ENCODE measurements at places on chromosomes 2 and 18.

DNA sequence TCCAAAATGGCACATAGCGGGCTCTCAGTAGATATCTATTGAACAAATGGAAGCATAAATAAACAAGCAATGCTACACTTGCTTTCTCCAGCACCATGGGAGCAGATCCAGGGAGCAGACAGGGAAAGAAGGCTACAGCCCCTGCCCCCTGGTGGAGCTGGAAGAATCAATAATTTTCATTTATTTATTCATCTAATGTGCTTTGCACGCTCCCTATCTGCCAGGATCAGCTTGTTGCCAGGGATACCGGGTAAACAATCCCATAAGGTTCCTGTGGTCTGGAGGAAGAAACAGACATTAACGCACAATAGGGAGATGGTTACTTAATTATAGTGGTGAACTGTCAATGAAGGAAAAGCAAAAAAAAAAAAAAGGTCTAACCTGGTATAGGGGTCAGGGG lies 40.1 kb upstream of the CLASP1 start:
- no peak for DNase-seq

- DNase-seq = no peak
Measured at GRCh38 chr18:48402953-48403352, 6.2 kb downstream of the ZBTB7C start.

DNA sequence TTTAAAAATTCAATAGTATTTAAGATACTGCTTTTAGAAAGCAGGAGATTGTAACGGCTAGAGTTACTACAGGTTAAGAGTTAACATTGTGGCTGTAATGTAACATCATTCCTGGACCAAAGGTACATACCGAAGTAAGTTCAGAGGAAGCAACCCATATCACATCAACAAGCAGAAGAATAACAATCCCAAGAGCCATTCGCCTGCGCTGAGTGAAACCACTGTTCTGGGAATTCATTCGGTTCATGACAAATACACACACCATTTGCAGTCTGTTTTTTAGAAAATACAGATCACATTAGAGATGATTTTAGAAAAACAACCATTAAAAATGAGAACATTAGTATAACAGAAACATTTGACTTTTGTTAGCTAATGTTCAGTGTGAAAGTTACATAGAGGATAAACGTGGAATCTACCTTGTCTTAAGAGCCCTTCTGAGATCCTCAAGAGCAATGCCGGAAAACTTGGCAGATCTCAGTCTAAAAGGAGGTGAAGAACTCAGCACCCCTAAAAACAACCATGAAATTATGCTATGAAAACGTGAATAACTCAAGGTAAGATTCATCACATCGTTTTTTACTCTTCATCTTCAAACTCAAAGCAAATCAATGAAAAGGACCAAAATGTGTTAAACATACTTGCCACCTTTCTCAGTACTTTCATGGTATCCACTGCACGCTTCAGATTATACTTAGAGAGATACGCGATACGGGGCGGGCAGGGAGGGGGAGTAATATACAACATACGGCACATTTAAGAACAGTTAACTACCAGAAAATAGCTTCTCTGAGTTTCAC lies 1.2 kb downstream of the SLC35F5 start:
- DNase-seq = no peak

GRCh38 chr18:48053881-48054816 lies 123.7 kb upstream of the SMAD2 start:
- DNase-seq = no peak

- no peak for DNase-seq
Measured at GRCh38 chr2:14557916-14558315, 74.6 kb upstream of the LRATD1 start.

GRCh38 chr2:190582736-190583506 lies 48.4 kb upstream of the NEMP2 start:
- DNase-seq = no peak

DNA sequence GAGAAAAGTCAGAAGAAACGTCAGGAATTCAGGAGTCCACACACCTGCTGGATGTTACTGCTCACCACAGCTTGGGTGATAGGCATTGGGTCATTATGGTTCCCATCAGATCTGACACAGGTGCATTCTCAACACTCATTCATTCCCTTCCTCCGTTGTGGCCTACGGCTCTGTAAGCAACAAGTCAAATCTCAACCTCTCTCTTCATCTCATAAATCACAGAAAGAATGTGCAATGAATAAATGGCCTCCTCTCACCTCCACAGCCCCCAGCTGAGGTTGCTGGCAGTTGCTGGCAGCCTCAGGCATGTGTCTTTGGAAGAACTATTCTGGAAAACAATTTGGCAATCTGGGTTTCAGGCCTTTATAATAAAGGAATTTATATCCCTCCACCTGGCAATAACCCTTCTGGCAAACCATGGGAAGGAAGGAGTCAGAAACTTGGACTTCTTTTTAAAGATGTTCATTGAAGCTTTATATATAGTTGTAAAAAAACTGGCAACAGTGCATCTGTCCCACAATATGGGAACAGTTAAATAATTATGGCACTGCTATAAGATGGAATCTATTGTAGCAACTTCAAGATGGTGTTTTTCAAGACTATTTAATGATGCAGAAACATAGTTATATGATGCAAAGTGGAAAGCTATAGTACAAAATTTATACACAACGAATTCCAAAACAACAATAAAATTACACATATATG lies 175.4 kb downstream of the ANAPC1 start:
- DNase-seq = no peak

- DNase-seq = no peak
Measured at GRCh38 chr2:37552339-37552738, 119.1 kb downstream of the CDC42EP3 start.

- DNase-seq = no peak
Measured at GRCh38 chr2:118978064-118978463, 36.1 kb downstream of the MARCO start.

DNA sequence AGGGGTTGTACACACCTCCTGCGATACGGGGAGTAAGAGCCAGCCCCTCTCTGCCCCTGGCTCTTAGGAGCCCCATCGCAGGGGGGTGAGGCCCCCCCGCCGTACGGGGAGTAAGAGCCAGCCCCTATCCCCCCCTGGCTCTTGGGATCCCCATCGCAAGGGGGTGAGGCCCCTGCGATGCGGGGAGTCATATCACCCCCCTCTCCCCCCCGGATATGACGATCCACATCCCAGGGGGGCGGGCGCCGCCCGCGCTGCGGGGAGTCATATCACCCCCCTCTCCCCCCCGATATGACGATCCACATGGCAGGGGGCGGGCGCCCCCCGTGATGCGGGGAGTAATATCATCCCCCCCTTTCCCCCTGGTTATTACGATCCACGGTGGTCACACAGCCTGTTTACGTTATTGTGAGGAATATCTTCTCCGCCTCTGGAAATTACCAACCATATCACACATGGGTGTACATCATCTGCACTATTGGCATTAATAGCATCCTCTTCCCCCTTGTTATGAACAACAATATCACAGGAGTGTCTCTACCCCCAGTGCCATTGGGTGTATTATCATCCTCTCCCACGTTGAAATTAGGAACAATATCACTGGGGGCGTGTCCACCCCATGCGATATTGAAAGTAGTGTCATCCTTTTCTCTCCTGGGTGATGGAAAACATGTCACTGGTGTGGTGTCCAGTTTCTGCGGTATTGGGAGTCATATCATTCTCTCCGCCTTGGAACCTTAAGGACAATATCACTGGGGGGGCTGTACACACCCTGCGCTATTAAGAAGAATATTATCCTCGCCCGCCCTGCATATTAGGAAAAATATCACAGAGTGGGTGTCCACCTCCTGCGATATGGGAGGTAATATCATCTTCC lies 24.7 kb upstream of the NAGK start:
- no peak for DNase-seq

DNA sequence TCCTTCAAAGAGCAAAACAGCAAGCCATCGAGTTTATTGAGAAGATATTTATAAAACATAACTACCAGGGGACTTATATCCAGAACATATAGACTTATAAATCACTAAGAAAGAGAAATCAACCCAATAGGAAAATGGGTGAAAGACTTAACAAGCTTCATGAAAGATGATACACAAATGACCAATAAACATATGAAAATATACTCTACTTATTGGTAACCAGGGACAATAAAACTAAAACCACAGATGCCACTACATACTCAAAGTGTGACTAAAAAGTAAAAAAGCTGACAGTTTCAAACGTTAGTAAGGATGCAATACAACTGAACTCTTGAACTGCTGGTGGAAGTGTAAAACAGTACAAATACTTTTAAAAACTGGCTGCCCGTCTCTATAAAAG lies 154.3 kb downstream of the TMEM163 start:
- no peak for DNase-seq

DNA sequence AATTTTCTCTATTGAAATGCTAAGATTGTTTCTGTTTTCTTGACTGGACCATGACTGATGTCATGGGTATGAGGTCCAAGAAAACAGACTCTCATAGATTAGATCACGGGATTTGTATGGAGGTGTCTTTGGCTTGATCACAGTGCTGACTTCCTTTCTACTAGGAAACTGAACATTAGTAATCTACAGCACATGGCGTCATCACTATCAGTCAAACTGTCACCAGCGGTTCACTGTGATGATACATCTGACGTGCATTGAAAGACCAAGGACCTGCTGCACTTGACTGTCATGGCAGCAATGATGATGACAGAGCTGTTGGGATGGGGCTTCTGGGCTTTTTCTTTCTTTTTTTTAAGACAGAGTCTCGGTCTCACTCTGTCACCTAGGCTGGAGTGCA lies 28.2 kb upstream of the IMPA2 start:
- DNase-seq = no peak

GRCh38 chr2:240024766-240025165 lies 376 bp downstream of the NDUFA10 start:
- DNase-seq = no peak

DNA sequence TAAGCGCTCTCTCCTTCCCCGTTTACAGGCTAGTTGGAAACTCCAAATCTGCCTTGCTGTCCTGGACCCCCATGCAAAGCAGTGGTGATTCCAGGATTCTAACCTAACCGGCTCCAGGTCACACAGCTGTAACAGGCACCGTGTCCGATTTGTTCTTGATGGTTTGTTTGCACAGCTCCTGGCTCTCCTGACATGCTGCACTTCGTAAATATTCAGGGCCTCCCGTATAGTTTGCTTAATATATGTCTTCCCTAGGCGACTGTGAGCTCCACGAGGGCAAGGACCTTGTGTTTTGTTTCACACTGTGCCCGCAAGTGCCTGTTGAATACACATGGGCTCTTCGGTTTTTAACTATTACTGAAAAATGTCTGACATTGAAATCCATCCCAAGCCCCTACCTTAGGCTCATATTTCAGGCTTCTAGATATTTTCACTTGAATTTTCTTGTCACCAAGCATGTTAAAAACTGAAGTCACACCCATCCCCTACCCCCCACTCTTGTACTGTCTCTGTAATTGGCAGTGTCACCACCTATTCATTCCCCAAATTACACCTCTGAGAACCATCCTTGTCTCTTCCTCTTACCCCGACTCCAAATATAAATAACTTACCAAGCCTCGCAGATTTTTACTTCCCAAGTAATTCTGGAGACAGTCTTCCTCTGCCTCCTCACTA lies 1.0 kb upstream of the PUM2 start:
- DNase-seq = no peak

GRCh38 chr2:109531896-109532727 lies 81.7 kb downstream of the SEPTIN10 start:
- DNase-seq = no peak

DNA sequence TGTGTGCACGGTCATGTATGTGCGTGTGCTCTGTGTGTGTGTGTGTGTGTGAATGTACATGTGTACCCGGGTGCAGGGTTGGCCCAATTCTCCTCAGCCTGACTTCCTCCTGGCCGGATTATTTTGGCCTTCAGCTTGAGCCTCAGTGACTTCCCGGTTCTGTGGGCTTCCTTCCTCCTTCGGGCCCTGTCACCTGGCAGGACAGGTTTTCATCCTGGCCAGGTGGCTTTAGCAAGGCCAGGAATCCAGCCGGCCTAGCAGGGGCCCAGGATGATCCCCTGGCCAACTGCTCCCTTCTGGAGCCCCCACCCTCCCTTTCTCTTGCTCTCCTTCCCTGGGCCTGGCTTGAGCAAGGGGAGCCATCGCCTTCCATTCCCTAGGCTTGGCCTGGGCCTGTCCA lies 140.5 kb downstream of the INHBB start:
- no peak for DNase-seq

DNA sequence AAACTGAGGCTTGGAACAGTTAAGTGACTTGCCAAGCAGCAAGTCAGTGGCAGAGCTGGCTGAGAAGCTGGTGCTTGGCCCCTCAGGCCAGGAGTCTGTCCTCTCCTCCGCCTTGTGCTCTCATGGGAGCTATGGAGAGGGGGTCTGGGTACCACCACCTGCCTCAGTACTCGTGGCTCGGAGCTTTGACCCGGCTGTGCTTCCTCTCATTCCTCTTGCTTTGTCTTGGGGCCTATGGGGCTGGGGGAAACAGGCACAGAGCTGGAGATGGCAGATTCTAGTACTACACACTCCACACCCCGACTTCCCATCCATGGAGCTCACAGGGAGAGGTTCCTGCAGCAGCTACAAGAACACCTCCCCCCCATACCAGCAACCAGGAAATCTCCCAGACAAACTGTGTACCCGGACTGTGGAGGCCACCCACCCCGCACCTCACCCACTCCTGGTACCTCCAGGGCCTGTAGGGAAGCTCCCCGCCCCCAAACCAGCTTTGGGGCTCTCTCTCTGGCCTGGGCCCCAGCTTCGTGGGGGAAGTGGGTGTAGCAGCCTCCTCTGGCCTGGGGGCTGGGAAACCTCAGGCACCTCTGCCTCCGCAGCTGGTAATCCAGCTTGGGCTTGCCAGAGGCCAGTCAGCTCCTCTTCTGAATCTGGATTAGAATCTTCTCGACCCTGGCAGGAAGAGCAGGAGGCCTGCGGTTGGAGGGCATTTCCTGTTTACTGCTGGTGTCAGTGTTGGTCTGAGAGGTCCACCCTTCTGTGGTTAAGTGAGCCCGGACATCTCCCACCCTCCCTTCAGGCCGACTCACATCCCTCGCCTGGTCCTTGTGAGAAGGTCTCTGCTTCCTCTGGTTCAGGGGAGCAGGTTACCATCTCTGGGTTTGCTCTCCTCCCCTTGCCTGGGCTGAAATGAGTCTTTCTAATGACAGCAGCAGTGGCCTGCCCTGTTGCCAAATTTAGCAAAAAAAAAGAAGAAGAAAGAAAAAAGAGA lies 22.3 kb upstream of the RHOB start:
- DNase-seq = no peak

DNA sequence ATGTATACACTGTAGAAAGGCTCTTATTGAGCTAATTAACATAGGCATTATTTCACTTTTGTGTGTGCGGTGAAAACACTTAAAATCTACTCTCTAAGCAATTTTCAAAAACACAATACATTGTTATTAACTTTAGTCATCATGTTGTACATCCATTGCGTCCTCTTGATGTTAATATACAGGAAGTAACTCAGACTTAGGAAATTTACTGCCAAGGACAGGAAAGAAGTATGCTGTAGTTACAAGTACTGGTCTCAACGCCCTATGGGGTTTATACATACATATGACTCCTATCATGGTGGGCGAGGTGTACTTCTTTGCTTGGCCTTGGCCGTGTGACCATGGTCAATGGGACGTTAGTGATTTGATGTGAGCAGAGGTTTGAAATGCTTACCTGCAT lies 15.5 kb downstream of the SCTR start:
- no peak for DNase-seq

GRCh38 chr2:19548116-19548515 lies 189.7 kb upstream of the OSR1 start:
- no peak for DNase-seq
